ENCODE measurements at places on chromosomes 3 and 15.

DNA sequence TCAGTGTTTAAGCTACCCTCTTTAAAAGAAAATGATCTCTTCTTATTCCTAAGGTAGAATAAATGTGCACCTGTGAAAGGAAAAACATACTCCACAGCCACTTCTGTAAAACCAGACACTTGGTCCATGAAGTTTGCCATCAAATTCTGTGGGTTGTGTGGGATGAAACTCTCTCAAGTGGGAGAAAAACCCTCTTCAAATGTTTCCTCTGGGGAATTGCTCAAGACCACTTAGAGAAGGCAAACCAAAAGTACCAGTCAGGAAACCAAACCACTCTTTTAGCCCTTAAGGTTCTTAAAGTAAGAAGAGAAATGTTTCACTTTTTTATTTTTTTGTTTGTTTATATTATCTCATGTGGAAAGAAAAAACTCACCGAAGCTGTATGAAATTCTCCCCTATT, 1.2 kb downstream of the COL8A1 start:
- no peak for DNase-seq

GRCh38 chr3:64918989-64919388, 231.2 kb upstream of the ADAMTS9 start:
- no peak for DNase-seq

DNA sequence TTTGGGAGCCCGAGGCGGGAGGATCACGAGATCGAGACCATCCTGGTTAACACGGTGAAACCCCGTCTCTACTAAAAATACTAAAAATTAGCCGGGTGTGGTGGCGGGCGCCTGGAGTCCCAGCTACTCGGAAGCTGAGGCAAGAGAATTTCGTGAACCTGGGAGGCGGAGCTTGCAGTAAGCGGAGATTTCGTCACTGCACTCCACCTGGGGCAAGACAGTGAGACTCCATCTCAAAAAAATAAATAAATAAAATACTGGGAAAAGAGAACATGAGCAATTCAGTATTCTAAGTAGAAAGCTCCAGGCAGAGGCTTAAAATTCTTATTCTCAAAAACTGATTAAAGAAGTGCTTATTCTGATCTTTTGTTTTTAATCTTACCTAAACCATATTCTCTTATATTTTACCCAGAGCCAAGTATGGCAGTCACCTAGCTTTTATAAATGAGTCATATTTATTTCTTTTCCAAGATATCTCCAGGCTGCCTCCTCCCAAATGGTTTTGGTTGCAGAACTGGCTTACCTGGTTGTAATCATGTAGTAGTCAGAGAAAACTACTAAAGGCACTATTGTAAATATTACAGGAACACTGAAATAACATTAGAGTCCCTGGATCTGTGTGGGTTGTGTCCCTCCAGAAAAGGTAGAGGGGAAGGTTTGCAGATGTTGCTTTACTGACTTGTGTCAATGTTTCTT, 45.8 kb upstream of the DYNC1LI1 start:
- no peak for DNase-seq

GRCh38 chr3:4222574-4223175, 80.5 kb upstream of the SETMAR start:
- no peak for DNase-seq

DNA sequence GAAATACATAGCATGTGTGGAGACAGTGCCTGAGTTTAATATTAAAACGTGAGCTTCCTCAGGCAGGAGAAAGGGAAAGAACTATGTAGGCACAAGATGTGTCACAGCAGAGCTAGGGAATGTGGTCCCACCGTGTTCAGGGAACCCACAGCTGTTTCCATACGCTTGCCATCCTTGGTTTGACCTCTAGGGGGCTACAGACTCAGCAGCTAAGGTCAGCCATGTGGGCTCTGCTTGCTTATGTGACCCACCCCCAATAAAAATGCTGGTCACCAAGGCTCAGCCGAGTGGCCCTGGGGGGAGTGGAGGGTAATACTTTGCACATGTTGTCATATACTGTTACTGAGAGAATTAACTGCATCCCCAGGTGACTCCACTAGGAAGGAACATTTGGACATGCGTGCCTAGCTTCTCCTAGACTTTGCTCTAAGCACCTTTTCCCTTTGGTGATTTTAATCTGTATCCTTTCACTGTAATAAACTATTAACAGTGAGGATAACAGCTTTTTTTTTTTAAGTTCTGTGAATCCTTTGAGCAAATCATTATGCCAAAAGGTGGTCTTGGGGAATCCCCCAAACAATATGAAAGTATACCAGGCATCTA, 3.3 kb downstream of the TUBGCP5 start:
- peak; percentile 43 for DNase-seq

GRCh38 chr3:14346191-14346590, 56.2 kb upstream of the SLC6A6 start:
- no peak for DNase-seq

- DNase-seq, result peak; percentile 66
Observed at GRCh38 chr15:74307827-74308811, 59.3 kb downstream of the CYP11A1 start.
